HAP-1 (cell line): ENCODE measurements at places on chromosomes 4 and X.

DNA sequence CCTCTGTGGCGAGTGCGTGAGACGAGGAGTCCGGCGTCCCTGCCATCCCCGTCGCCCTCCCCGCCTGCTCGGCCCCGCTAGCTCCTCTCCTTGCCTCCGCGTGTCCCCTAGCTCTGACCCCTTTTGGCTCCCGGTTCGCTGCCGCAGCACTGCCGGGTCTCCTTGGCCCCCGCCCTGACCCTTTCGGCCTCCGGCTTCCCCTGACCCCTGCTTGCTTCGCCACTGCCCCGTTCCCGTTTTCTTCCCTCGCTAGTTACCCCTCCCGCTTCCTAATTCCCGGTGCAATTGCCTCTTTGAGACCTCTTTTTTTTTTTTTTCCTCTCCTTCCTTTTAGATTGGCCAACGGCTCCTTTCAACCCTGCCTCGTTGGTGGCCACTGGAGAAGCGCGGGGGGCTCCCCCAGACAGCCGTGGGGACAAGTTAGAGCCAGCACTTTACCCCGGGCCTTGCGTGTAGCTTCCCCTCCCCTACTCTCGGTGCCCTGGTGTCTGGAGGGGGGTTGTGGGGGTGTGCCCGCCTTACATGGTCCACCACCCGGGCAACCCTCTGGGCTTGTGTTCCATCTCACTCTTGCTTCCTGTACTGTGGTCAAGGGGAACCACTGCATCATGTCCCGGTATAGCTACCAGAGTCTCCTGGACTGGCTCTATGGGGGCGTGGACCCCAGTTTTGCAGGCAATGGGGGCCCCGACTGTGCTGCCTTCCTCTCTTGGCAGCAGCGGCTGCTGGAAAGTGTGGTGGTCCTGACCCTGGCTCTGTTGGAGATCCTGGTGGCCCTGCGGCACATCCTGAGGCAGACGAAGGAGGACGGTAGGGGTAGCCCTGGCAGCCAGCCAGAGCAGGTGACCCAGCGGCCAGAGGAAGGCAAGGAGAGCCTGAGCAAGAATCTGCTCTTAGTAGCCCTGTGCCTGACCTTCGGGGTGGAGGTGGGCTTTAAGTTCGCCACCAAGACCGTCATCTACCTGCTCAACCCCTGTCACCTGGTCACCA, 548 bp downstream of the TMEM164 start:
- peak; percentile 26 for DNase-seq

DNA sequence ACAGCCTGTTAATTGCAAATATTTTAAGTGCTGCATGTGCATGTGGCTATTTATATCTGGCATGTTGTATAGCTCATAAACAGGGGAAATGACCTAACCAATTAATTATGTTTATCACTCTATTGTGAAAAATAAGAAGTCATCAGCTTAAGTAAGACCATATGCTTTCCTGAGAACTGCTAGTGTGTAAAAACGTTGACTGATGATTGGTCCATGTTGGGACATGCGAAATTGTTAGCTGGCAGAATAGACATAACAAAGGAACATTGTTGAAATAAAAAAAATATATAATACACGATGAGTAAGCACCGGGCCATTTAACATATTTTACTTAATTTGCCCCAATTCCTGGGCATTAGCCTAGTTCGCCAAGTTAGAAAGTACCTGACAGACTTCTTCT, 207.5 kb downstream of the ANK2 start:
- DNase-seq: no peak

- DNase-seq: no peak
Measured at GRCh38 chr4:105186701-105187161, 40.1 kb downstream of the TET2 start.

GRCh38 chr4:181650033-181650825, 593.0 kb upstream of the TENM3 start:
- DNase-seq: no peak

- no peak for DNase-seq
Measured at GRCh38 chrX:13090027-13090338, 45.6 kb upstream of the FAM9C start.
